Endothelial cell of coronary artery (primary cell): ENCODE measurements at places on chromosomes 3 and 15. TPM values are rescaled to one million over a fixed set of nuclear protein-coding genes. Genes with fewer than 3 reads are reported as not detected.

Gene CPEB1
- total RNA-seq = not detected in 2 replicates

Gene NR2E3
- 0.09 and 0.18 TPM in 2 replicates for total RNA-seq

Gene ASB14
- total RNA-seq = not detected in 2 replicates

Gene AGBL1
- total RNA-seq = not detected in 2 replicates

Gene GOLGA8K
- total RNA-seq = 0.09 and 0.28 TPM in 2 replicates

Gene TMC3
- total RNA-seq = not detected in 2 replicates

Gene SECISBP2L
- 16.3 and 25.1 TPM in 2 replicates for total RNA-seq

Gene ZPLD1
- total RNA-seq = under 0.01 and 0.09 TPM in 2 replicates

Gene IGSF11
- not detected in 2 replicates for total RNA-seq

Gene OR5H14
- total RNA-seq = not detected in 2 replicates

Gene SEC62
- 34.3 and 56.7 TPM in 2 replicates for total RNA-seq

Gene ISLR
- 4.6 TPM in 1 of 2 replicates, not detected in the other for total RNA-seq

Gene KAT2B
- 6.1 and 9.5 TPM in 2 replicates for total RNA-seq

Gene GRK7
- under 0.01 TPM in 1 of 2 replicates, not detected in the other for total RNA-seq

Gene CACNA2D3
- not detected in 2 replicates for total RNA-seq
